NCI-H2171 (cell line): ENCODE measurements at places on chromosomes 3 and 15.

GRCh38 chr15:55799291-55800212, 56.6 kb upstream of the PRTG start:
- DNase-seq, result no peak

DNA sequence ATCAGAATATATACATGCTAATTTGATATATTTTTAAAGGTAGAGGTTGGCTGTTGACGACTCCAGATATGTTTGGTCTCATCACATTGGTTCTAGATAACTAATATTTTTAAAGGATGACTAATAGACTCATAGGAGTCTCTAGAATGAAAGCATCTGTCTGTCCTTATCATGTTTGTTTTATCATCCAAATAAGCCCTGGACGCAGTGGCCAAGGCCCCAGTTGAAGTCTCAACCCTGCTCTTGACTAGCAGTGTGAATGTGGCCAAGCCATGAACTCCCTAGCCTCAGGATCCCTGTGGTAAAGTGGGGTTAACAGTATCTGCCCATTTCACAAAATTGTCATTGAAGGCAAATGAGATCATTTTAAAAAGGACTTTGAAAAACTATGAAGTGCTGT, 53.6 kb downstream of the ABHD2 start:
- DNase-seq, result no peak

DNA sequence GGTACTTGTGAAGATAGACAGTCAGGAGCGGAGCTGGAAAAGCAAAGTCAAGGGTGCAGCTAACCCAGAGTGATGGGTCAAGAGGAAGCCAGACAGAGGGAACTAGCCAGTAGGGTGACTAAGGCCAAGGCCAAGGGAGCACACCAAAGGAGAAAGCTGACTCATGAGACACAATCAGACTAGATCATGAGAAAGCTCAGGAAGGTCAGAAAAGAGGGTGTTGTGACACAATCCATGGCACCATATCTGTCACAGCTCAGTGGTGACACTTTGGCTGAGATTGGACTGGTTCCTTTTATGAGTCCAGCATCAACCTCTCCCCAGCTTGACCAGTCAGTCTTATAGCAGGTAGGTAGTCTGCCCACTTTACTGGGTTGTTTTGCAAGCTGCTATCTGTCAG, 22.2 kb downstream of the P2RY1 start:
- DNase-seq, result no peak

- no peak for DNase-seq
Observed at GRCh38 chr15:41599061-41599460, 40.0 kb downstream of the TYRO3 start.

GRCh38 chr15:90826886-90827435, 41.4 kb upstream of the FURIN start:
- DNase-seq, result no peak

DNA sequence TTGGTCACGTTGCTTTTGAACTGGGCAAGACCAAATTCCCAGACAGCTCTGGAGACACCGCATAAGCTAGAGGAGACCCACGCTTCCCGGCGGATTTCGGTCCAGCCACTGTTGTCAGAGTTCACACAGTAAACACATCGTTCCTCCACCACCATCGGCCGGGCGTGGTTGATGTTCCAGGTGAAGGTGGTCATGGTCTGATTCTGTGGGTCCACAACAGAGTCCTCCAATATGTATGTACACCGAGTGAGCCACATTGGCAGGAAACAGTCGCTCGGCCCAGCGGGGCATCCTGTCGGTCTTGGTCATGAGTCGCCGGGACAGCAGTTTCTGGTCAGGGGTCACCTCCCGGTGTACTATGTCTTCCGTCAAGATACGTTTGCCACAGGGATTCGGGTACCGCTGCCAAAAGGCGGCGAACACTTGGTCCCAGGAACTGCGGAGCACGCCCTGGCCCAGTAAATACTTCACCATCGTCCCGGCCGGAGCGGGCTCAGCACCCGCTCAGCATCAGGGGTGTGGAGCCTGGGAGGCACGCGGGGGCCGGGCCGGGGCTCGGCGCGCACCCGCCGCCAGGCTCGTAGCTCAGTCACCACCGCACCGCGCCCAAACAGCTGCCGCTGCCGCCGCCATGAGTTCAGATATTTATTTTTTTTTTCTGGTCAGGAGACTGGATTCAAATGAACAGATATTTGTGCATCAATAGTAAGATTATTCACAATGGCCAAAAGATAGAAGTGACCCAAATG, 36.7 kb upstream of the NANOGP8 start:
- no peak for DNase-seq

- DNase-seq, result no peak
Observed at GRCh38 chr15:56034514-56034913, 41.1 kb upstream of the NEDD4 start.

GRCh38 chr15:47432826-47433225, 284.5 kb upstream of the SEMA6D start:
- DNase-seq, result no peak
